HFFc6 (cell line): ENCODE measurements at places on chromosomes 11 and 22. TPM values are rescaled to one million over a fixed set of nuclear protein-coding genes. Genes with fewer than 3 reads are reported as not detected.
A peak's percentile ranks its signal among the peaks of the same experiment; 100 is the strongest.

GRCh38 chr11:102361086-102362031, 14.3 kb downstream of the BIRC2 start:
- H3K27me3 ChIP-seq: peaks cover 2% of the 10 kb centered on the region
- DNase-seq: no peak
- H3K36me3 ChIP-seq: peaks cover 60% of the 10 kb centered on the region
- peak overlapping the region; percentile 28; the same call in 1 of the 2 replicates for H3K27ac ChIP-seq
- H3K4me1 ChIP-seq: peaks cover 45% of the 10 kb centered on the region

DNA sequence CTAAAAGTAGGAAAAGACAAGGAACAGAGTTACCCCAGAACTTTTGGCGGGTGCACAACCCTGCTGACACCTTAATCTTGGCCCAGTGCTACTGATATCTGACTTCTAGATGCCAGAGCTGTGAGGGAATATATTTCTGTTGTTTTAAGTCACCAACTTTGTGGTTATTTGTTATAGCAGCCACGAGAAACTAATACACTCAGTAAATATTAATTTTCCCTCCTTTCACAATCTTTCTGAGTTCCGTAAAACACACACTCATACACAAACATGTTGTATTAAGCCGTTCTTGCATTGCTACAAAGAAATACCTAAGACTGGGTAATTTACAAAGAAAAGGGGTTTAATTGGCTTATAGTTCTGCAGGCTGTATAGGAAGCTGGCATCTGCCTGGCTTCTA, 16.1 kb upstream of the ZDHHC13 start:
- H3K4me3 ChIP-seq: no peak overlapping the region
- peaks cover 8% of the 10 kb centered on the region for H3K4me1 ChIP-seq
- no peak overlapping the region for H3K27ac ChIP-seq
- DNase-seq: no peak
- peaks cover 59% of the 10 kb centered on the region for H3K27me3 ChIP-seq
- H3K36me3 ChIP-seq: peaks cover 11% of the 10 kb centered on the region

GRCh38 chr22:30731658-30732057, 37.0 kb downstream of the OSBP2 start:
- H3K27me3 ChIP-seq: no peaks in the 10 kb centered on the region; the same call in 1 of the 2 replicates
- no peak overlapping the region for H3K27ac ChIP-seq
- peaks cover 13% of the 10 kb centered on the region for H3K4me1 ChIP-seq
- no peak overlapping the region for H3K4me3 ChIP-seq
- DNase-seq: no peak
- H3K36me3 ChIP-seq: no peaks in the 10 kb centered on the region

- DNase-seq: no peak
- peaks cover 2% of the 10 kb centered on the region for H3K4me1 ChIP-seq
- no peak overlapping the region; the same call in 1 of the 2 replicates for H3K27ac ChIP-seq
- H3K36me3 ChIP-seq: peaks cover 9% of the 10 kb centered on the region; the same call in 1 of the 2 replicates
- no peaks in the 10 kb centered on the region for H3K27me3 ChIP-seq
Observed at GRCh38 chr11:63761188-63761587, 7.4 kb downstream of the ZFTA start.

DNA sequence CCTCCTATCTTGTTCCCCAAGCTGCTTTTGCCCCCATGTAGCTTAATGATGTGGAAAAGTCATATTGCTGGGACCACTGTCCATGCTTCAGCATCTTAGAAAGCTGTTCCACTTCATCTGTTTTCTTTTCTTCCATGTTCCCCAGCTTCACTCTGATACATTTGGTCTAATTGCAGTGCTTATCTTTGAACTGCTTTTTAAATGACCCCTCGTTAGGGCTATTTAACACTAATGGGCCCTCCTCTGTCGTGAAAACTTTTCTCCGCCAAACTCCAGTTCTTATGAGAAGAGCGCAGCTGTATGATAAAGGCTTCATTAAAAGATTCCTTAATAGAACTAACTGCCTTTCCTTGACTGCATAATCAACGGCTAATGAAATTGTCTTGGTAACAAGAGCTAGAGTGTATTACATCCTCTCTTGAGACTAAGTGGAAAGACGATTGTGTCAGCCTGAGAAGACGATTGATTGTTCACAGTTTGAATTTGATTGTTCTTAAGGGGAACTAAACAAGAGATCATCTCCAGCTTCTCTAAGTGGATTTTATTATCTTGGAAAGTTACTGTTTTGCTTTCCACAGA, 165.0 kb upstream of the MTNR1B start:
- H3K4me1 ChIP-seq: no peaks in the 10 kb centered on the region
- DNase-seq: no peak
- no peak overlapping the region for H3K27ac ChIP-seq
- H3K27me3 ChIP-seq: no peaks in the 10 kb centered on the region
- no peaks in the 10 kb centered on the region for H3K36me3 ChIP-seq

DNA sequence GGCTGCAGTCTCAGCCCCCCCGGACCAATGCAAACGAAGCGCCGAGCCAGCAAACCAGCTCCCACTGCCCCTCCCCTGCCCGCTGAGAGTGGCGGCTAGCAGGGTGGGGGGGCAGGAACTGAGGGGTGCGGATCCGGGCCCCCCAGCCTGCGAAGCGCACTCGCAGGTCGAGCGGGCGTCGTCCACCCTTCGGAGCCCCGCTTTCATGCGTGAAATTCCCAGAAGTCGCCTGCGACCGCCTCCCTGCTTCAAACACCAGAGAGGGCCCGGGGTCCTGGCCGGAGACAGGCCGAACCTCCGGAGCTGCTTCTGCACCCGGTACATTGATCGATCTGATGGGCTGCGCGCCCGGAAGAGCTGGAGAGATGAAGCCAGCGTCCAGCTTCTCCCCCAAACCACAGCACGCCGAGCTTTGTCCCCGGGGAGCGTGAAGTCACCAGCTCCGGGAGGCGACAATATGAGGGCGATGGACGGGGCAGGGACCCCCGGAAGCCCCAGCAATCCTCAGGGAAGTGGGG, 646 bp upstream of the PATZ1 start:
- peak overlapping the region; percentile 80 for H3K4me3 ChIP-seq
- peak overlapping the region; percentile 82 for H3K27ac ChIP-seq
- H3K36me3 ChIP-seq: peaks cover 14% of the 10 kb centered on the region
- no peaks in the 10 kb centered on the region for H3K27me3 ChIP-seq
- DNase-seq: no peak

GRCh38 chr11:1947592-1948237, 583 bp downstream of the MRPL23 start:
- H3K4me1 ChIP-seq: no peaks in the 10 kb centered on the region
- no peaks in the 10 kb centered on the region for H3K27me3 ChIP-seq
- H3K4me3 ChIP-seq: no peak overlapping the region
- no peaks in the 10 kb centered on the region for H3K36me3 ChIP-seq
- H3K27ac ChIP-seq: no peak overlapping the region
- DNase-seq: no peak

GRCh38 chr11:118530683-118531596, at the start of gene TMEM25:
Gene TMEM25 (plus strand): TSS chr11:118531192. CDS start chr11:118531802, 610 bp downstream.
- H3K27ac ChIP-seq: peak within 1 kb of the TSS; percentile 53; the same call in 1 of the 2 replicates
- DNase-seq: no peak
- peaks cover 21% of the 10 kb centered on the region for H3K4me1 ChIP-seq
- H3K4me3 ChIP-seq: peak within 1 kb of the TSS; percentile 91

- H3K4me1 ChIP-seq: peaks cover 17% of the 10 kb centered on the region; the same call in 1 of the 2 replicates
- peak overlapping the region; percentile 13; the same call in 1 of the 2 replicates for H3K27ac ChIP-seq
- no peaks in the 10 kb centered on the region for H3K36me3 ChIP-seq
- peak; percentile 71 for DNase-seq
- H3K4me3 ChIP-seq: peak overlapping the region; percentile 5; the same call in 1 of the 2 replicates
Observed at GRCh38 chr11:132519241-132519815, 1013.0 kb downstream of the OPCML start.

Gene TTC38
- total RNA-seq: 36.1 to 38.6 TPM (median 38.5 TPM) in 3 replicates

Gene TBCEL
- total RNA-seq: 18.7 to 23.1 TPM (median 22.4 TPM) in 3 replicates
